ENCODE measurements at places on chromosomes 11 and 22. TPM values are rescaled to one million over a fixed set of nuclear protein-coding genes. Genes with fewer than 3 reads are reported as not detected.
A peak's percentile ranks its signal among the peaks of the same experiment; 100 is the strongest.

ROBO4 gene
- total RNA-seq: 2.4 TPM

MYEOV gene
- 0.51 TPM for total RNA-seq

GRCh38 chr11:74492974-74493790, at the start of gene LIPT2:
Gene LIPT2 (minus strand): TSS chr11:74493724. CDS start chr11:74493703, 21 bp downstream.
- no peaks in the 10 kb centered on the region for H3K36me3 ChIP-seq
- H3K27me3 ChIP-seq: no peaks in the 10 kb centered on the region
- peak within 1 kb of the TSS; percentile 73 for H3K4me3 ChIP-seq
- H3K4me1 ChIP-seq: no peaks in the 10 kb centered on the region

DNA sequence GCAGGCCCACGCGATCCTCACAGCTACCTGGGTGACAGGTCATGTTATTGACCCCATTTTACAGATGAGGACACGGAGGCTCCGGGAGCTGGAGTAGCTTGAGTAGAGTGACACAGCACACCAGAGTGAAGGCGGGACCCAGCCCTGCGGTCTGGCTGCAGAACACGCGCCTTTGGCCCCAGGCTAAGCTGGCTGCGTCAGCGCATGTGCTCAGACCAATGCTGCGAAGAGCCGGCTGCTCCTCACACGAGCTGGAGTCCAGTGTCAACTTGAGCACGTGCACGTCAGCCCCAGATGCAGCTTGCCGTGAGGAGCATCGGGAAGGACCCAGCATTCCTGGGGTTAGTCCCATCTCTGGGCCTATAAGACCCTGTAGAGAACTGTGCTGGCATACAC, 49.9 kb downstream of the SCUBE1 start:
- H3K36me3 ChIP-seq: no peaks in the 10 kb centered on the region
- peaks cover 2% of the 10 kb centered on the region for H3K4me1 ChIP-seq
- H3K27ac ChIP-seq: no peak overlapping the region

- no peaks in the 10 kb centered on the region for H3K27me3 ChIP-seq
- peaks cover 45% of the 10 kb centered on the region for H3K4me1 ChIP-seq
- H3K27ac ChIP-seq: peak overlapping the region; percentile 47
- peak; percentile 30 for DNase-seq
- peaks cover 3% of the 10 kb centered on the region for H3K36me3 ChIP-seq
Measured at GRCh38 chr11:100791103-100791502, 104.0 kb downstream of the ARHGAP42 start.

DNA sequence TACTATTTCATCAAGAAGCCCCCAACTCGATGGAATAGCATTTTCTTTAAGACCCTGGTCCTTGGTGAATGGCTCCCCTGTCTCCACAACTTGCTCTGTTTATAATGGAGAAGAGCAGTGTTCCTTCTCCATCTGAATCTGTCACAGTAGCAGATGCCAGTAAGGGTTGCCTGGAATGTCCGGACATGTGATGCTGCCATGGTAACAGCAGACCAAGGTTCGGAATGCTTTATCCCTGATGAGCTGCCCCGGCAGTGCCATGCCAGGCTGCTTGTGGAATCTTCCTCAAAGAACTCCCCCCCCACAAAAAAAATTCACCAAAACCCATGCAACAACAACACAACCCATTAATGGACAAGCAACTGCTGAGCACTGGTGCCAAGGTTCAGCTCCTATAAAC, 72.5 kb downstream of the KCNC1 start:
- no peaks in the 10 kb centered on the region for H3K36me3 ChIP-seq
- H3K4me3 ChIP-seq: no peak overlapping the region
- H3K4me1 ChIP-seq: peaks cover 17% of the 10 kb centered on the region
- H3K27ac ChIP-seq: no peak overlapping the region
